ENCODE measurements at places on chromosomes 1 and 21.

DNA sequence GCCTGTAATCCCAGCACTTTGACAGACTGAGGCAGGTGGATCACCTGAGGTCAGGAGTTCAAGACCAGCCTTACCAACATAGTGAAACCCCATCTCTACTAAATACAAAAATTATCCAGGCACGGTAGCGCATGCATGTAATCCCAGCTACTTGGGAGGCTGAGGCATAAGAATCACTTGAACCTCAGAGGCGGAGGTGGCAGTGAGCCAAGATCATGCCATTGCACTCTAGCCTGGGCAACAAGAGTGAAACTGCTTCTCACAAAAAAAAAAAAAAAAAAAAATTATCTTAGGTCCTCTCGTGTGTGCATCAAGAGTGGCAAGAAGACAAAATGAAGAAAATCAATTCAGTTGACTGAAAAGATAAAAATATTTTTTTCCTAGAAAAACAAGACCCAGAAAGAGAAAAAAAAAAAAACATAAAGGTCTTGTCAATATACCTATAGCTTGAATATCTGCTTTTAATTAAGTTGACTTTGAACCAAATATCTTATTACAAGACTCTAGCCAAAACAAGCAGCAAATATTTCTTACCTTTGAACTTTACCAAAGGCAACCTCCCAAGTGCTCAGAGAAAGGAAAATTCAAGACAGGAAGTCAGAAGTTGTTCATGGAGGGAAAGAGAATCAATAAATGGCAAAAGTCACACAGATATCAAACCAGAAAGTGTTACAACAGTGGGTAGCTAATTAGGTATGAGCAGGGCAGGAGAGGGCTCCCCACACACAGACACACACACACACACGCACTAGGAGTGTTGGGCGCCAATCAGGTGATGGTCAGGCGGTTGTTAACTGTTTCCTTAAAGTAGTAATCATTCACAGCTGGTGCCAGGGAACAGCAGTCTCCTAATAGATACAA is 29.6 kb downstream of the ITLN2 start:
- no peak for DNase-seq

- DNase-seq, result no peak
Observed at GRCh38 chr1:239250353-239251035, 135.9 kb upstream of the CHRM3 start.

DNA sequence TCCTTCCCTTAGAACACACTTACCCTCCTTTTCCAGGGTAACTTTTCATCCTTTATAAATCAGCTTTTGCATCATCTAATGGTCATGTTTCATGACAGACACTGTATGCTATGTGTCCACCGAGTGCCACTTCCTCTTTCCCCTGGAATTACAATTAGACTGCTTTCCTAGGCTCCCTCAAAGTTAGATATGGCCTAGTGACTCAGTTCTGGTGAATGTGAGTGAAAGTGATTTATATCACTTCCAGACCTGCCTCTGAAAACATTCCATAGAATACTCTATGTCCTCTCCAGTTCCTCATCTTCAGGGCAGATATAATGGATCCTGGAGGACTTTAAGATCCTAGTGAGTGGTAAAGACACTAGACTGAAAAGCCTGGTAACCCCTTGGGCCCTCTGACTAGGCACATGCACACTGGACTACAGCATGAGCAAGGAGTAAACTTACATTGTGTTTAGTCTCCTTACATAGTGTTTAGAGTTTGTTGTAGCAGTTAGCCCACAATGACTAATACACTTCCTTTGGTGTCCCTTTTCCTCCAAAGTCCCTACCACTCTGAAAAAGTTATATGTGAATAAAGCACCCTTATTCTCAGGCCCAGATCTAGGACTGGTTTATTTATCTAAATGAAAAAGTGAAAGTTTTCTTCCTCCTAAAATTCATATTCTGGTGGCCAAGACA is 59.3 kb downstream of the GPR88 start:
- no peak for DNase-seq

DNA sequence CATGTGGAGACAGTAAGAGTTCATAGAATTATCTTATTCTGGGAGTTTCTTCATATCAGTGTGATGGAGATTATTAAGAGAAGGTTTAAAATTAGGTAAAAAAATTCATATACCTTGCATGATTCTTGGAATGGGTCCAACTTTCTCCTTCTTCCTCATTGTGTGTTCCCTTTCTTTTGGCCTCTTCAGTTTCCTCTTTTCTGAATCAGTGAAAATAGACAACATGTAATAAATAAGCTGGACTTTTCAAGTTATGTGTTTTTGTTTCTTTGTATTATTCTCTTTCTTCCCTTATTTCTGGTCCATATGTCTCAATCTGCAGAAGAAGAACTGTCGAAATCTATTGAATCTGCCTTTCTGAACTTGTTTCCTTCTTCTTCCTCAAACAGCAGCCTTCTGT is 30.5 kb downstream of the C4BPA start:
- no peak for DNase-seq

DNA sequence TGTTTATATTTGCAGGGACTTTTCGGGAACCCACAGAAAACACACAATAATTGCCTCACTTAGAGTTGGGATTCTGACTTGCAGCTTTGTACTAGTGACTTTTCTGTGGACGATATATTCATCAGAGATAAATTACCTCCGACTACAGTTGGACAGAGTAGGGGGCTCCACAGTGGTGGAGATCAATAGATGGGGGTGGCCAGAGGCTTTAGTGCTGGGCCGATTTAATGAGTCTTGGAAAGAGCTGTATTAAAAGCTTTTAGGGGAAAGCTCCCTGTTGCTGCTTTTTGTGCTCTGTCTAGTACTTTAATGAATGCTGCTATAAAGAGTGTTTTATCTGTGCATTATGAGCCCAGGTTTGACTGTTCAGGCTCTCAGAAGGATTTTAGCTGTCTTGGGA is 359.2 kb upstream of the DPYD start:
- DNase-seq, result no peak

DNA sequence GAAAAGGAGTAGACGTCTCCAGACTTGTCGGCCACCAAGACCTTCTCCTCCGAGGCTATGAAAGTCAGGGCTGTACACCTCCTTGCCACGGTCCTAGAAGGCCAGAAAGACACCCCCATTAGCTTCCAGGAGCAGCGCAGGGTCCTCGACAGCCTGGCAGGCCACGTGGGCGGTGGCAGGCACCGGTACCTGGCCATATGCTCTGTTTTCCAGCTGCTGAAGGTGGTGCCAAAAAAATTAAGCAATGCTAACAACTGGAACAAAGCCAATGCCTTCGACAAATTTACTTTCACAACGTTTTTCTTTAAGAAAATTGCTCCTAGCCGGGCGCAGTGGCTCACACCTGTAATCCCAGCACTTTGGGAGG is 15.9 kb downstream of the WDR4 start:
- no peak for DNase-seq

DNA sequence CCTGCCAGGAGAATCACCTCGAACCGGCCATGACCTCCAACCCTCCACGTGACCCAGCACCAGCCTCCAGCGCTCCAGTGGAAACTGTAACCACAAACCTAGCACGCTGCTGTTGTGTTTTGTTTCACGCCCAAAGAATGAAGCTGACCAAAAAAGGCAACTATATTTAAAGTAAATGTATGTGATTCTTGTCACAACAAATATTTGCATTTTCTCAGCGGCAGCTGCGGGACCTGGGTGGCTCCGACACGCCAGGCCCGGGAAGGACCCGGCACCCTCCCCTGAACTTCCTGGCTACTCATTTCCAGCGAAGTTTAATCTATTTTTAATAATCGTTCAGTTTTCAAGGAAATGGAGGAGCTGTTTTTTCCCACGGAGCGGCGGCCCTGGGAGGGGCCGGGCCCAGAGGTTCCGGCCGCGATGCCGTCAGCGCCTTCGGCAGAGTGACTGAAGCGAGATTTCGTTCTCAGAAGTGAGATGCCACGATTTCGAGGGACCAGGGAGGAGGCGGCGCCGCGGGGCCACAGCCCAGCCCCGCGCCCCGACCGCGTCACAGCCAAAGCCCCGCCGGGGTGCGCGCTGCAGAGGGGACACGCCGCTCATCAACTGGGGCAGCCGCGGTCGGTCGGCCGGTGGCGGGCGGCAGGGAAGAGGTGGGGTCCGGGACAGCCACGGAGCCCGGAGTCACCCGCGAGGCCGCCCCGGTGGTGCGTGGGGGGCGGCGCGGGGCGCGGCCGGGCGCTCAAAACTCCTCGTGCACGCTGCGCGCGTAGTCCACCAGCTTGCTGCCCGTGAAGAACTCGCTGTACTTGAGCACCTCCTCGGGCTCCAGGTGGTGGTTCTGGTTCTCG is 3.0 kb upstream of the TNFRSF4 start:
- peak; percentile 90 for DNase-seq

GRCh38 chr1:184533049-184533448 is 146.2 kb downstream of the C1orf21 start:
- DNase-seq, result no peak

DNA sequence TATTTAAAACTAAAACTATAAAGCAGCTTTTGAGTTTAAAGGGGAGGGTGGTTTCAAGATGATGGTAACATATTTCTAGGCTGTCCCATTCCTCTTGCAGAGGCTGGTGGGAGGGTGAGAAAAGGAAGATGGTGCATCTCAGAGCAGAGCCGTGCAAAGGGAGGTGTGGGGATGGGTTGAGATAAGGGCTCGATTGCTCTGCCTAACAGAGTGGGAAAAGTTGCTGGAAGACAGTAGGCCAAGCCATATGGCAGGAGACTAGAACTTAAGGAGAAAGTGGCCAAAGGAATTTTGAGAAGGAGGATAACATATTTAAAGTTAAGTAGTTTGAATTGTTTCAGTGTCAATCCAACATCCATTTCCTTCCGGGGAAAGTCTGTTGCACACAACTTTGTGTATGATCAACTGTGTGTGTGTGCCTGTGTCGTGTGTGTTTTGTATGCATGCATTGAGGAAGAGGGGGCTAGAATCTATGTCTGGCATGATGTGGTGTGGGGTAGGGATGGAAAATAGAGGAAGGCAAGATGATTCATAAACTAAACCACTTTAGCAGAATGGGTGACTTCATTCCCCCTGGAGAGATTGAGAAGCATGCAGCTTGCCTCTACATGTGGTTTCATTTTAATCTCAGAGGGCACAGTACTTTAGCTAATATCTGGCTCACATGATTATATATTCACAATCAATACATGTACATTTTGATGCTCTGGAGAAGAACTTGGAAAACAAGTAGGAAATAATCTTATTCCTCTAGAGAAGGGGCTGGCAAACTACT is 145.0 kb upstream of the DNAH14 start:
- DNase-seq, result no peak

DNA sequence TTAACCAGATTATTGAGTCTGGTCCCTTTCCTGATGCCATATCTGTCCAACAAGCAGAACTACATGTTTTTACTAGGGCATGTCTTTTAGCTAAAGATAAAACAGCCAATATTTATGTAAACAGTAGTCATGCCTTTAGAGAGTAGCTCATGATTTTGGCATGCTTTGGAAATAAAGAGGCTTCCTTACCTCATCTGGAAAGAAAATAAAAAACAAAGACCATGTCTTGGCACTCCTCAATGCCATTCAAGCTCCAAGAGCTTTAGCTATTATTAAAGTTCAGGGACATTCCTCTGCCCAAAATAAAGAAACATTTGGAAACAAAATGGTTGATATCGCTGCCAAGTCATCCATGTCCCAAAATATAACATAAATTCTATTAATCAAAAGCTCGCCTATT is 202.4 kb downstream of the URB2 start:
- no peak for DNase-seq

- peak; percentile 85 for DNase-seq
Observed at GRCh38 chr21:42236693-42237092, 17.8 kb downstream of the ABCG1 start.

GRCh38 chr1:59657873-59658465 is 156.8 kb upstream of the HOOK1 start:
- DNase-seq, result no peak

- DNase-seq, result no peak
Observed at GRCh38 chr1:230349020-230349393, 77.1 kb downstream of the PGBD5 start.
